ENCODE measurements at places on chromosomes 1 and 21.

- DNase-seq, result peak; percentile 55
Measured at GRCh38 chr21:44709426-44710293, 1.7 kb downstream of the TSPEAR start.

DNA sequence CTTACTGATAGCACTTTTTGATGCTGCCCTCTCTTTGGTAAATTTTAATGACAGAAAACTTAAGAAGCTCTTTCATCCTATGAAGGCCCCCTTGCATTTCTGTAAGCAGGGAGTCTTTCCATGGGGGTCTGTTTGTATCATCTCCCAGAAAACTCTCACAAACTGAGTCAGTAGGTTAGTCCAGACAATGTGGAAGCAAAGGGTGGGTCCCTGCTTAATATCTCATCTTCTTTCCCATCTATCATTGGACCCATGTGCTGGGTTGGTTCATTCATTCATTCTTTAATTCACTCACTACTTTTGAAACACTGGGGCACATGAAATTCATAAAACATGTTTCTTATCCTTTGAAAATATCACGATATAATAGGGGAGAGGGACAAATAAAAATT is 164.3 kb downstream of the NTMT2 start:
- no peak for DNase-seq

DNA sequence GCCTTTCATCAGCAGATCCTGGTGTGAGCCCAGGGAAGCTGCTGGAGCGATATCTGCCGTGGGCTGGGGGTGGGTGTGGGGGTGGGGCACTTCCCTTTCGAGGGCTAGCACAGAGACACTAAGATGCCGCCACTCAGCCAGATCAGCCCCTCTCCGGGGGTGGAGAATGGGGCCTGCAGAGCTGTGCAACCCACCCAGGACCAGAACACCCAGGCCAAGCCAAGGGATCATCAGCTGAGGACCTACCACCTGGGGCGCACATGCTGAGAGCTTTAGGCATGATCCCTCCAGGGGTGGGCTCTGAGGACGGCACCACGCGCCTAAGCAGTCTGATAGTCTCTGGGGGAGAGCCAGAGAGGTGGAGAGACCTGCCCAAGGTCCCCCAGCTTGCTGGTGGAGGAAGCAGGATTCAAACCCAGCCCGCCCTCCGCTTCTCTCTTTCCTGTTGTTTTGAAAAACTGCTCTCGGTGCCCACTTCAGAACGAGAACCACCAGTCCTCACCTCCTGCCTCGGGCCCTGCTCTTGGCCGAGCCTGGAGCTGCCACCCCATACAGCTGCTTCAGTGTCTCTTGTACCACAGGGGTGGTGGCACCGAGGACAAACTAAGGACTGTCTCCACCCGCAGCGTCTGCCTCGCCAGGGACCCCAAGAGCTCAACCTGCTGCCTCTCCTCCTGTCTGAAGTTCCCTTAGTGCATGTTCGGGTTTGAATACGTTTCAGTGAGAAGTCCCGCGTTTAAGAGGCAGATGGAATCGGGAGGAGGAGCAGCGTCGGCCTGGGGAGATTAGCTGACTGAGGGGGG is 39.7 kb upstream of the RUNX3 start:
- no peak for DNase-seq

- peak; percentile 91 for DNase-seq
Measured at GRCh38 chr1:5830771-5831599, 161.2 kb downstream of the NPHP4 start.

GRCh38 chr1:100164702-100165101 is 13.4 kb downstream of the LRRC39 start:
- DNase-seq, result no peak

- DNase-seq, result no peak
Measured at GRCh38 chr1:97013941-97014340, 292.4 kb downstream of the PTBP2 start.

DNA sequence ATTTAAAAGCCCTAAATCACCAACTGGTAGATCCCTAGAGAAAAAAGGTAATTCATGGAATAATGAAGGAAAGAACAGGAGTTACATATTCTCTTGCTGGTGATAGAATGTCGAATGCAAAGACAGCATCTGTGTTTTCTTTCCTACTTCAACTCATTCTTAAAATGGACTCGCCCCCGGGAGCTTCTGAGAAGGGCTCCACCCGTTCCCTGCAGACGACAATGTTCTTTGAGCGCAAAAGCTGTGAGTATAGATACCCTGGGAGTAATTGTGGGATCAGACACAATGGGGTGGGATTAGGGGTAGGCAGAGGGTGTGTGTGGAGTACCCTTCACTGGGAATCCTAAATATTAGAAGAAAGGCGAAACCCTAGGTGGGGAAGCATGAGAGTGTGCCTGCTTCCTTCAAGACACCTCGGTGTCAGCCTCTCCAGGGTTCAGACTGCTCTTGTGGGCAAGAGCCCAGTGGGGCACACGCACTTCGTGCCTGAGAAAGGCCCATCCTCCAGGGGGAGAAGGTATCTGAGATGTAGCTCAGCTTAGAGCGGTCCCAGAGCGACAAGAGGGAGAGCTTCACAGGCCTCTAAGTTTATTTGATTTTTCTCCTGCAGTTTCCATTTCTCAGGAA is 123.3 kb upstream of the DPYD start:
- DNase-seq, result no peak

DNA sequence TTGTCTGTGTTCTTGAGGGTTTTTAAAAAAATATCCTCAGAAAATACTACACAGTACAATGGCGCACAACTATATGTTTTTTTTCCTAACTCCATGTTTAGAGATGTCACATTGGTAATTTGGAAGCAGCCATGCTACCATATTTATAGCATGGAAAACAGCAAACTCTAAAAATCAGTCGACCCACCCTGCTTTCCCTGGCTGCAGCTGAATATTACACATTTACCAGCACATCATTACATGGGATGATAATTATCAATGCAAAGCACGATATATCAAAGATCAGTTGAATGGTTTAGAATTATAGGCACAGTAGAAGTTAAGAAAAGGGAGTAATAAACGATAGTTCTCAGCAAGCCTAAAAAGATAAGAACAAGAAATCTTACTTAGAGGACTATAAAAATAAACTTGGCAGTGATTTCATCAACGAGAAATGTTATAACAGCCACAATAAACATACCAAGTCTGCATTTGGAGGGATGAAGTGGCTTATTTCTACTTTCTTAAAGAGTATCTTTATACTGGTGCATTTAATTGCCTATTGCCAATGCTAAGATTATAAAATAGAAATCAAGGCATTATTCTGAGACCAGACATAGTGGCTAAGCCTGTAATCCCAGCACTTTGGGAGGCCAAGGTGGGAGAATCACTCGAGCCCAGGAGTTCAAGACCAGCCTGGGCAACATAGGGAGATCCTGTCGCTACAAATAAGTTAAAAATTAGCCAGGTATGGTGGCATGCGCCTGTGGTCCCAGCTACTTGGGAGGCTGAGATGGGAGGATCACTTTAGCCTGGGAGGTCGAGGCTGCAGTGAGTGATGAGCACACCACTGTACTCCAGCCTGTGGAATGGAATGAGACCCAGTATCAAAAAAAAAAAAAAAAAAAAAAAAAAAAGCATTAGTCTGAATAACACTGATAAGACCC is 43.4 kb downstream of the WDR64 start:
- DNase-seq, result no peak

- no peak for DNase-seq
Measured at GRCh38 chr1:163870666-163871065, 548.9 kb downstream of the NUF2 start.

DNA sequence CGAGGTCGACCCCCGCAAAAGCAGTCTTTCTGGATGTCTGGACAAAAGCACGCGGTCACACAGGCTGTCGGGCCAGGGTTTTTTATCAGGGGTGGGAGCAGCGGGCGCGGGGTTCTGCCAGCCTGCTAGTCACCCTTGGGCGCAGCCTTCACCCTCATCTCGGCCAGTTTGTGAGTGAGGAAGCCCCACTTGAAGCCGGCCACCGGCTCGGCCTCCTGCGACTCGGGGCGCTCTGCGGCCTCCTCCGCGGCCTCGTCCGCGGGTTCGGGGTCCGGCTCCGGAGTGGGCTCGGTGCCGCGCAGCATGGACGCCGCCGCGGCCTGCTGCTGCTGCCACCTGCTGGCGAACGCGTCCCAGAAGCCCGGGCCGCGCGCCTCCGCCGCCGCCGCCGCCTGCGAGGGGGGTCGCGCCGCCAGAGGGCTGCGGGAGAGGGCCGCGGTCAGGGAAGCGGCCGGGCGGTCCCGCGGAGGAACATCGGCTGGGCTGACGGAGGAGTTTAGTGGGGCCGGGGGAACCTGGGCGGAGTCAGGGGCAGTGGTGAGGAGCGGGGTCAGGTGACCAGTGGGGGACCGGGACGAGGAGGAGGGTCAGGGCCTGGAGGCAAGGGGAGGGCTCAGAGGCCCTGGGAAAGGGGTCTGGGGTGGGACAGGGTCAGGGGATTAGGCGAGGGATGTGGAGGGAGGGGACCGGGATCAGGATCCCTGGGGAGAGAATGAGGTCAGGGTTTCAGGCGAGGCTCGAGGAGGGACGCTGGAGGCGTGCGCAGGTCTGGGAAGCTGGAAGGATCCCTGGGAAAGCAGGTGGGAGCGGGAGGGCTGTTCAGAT is 4.5 kb downstream of the C1orf232 start:
- peak; percentile 95 for DNase-seq

DNA sequence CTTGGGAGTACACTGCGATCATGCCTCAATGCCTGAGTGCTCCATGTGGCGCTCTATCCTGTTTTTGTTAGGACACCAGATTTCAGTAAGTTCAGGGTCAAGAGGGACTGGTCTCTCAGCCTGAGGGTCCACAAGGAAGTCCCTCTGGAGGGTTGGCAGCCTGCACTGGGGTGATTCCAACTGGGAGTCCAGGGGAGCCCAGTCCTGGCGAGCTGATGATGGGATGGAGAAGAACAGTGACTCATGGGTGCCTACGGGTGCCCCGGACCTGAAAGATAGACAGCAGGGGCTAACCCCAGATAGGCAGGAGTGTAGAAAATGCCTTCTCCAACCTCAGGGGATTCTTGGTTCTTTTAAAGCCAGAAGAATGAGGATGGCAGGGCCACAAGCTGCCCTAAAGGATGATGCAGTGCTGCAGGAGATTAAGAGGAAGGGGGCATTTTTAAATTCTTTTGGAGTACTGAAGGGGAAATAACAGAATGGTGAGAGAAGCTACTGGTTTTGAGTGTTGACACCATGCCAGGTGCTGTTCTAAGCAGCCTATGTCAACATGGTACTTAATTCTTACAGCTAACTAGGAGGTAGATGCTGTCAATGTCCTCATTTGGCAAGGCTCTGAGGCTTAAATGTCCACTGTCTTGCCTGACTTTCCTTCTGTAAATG is 68.4 kb upstream of the TLR5 start:
- no peak for DNase-seq

DNA sequence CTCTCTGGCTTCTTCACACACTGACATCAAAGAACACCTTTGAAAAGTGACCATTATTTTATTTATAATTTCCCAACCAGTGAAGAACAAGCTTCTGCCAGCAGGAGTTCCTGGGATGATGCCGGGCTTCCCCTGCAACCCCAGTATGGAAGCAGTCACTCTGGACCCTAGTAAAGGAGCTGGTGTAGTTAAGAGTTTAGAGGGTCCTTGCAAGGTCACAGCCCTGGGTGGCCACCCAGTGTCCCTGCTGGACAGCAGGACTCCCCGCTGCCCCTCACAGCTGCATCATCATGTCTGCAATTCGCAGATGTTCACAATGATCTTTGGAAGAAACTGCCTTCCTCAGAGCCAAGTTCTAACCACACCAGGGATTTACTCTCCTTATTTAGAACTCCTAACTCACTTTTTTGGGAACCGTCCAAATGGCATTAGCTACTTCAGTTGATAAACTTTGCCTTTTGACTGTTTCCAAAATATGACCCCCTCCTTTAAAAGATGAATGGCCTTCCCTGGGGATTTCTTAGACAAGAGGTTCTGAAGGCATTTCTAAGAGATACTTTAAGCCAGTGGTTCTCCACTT is 90.6 kb downstream of the HIVEP3 start:
- no peak for DNase-seq

DNA sequence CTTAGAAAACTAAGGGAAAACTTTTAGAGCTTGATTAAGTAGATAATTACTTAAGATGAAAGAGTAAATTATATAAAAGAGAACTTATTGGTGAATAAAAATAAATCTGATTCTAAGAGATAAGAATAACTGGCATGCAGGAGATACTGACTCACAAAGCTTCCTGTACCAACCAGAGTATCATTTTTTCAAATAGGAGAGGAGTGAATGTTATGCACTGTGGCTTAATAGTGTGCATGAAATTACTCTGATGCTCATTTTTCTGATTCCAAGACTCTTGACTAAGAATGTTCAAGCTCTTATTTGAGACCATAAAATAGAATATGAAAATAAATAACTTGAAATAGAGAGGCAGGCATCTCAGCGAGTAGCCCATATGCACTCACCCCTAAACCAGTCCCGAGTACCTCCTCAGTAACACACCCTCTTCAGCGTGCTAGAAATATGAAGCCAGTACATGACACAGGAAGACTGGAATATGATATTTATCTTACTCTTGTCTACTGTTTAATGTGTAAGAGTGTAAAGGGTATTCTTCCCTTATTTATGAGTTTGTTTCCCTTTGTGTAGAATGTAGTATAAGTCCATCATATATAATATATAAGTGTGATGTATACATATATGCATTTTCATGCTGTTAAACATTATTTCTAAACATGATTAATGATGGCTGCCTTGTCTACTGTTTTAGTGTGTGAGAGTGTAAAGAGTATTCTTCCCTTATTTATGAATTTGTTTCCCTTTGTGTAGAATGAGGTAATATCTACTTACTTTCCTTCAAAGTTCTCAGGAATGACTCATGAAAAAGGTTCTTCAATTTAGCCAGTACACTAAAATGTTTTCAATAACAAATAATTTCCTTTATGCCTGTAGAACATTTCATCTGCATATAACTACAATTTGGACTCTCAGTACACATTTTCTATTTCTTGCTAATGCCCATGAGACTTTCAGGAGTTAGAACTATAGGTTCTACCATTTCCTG is 99.2 kb upstream of the PALMD start:
- no peak for DNase-seq

DNA sequence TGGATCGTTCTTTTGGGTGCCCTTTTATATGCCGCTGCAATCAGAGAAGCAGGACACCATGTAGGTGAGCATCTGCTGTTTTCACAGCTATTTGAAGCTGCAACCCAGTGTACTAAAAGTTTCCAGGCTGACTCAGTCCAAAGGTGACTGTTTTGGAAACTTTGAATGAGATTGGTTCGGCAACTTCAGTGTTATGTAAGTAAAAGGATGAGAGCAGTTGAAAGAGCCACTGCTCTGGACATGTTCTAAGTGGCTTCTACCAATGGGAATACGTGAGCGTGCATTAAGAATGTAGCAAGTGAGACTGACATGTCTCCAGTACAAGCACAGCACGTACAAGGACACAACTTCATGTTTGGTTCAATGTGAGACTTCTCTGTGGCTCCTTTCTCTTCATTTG is 55.6 kb downstream of the DDR2 start:
- DNase-seq, result no peak

- DNase-seq, result no peak
Measured at GRCh38 chr1:55611123-55611522, 396.0 kb upstream of the USP24 start.

- DNase-seq, result no peak
Measured at GRCh38 chr1:94215955-94216354, 21.4 kb downstream of the ARHGAP29 start.
